ENCODE measurements at places on chromosomes 3 and 15.

- no peak for DNase-seq
Observed at GRCh38 chr3:104291878-104292277, 1074.8 kb upstream of the ALCAM start.

GRCh38 chr3:40875581-40875980, 323.7 kb upstream of the CTNNB1 start:
- DNase-seq: no peak

- peak; percentile 93 for DNase-seq
Observed at GRCh38 chr3:60989626-60990441, 261.4 kb downstream of the FHIT start.

DNA sequence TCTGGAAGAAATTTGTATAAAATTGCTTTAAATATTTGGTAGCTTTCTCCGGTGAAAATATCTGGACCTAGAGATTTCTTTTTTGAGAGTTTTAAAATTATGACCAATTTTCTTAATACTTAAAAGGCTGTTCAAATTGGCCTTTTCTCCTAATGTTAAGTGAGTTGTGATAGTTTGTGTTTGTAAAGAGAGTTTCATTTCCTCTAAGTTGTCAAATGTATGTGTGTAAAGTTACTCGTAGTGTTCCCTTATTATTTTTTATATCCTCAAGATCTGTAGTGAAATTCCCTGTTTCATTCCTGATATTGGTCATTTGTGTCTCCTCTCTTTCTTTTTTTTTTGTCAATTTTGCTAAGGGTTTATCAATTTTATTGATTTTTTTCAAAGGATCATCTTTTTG, 92.6 kb upstream of the CTNNB1 start:
- no peak for DNase-seq
